Pulmonary artery endothelial cell (primary cell): ENCODE measurements at places on chromosomes 3 and 15. TPM values are rescaled to one million over a fixed set of nuclear protein-coding genes. Genes with fewer than 3 reads are reported as not detected.

FOXL2NB gene
- 0.04 TPM in 1 of 2 replicates, not detected in the other for total RNA-seq

DNA sequence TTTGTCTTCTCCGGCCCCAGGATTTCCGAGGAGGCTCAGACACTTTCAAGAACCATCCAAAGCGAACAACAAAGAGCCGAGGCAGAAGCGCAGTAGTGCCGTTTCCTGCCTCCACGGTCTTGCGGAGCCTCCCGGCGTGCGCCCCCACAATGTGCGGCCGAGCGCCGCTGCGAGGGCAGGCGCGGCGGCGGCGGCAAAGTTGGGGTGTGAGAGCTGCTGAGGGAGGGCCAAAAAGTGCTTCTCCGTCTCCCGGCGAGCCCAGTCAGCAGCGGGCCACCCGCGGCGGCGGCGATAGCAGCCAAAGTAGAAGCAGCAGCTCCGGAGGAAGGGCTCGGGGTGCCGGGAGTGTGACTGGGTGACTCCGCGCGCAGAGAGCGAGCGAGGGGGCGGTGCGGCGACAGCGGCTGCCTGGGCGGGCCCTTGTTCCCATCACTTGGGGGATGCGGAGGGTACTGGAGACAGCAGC lies 749.1 kb downstream of the ROBO1 start:
- DNase-seq = no peak

DNA sequence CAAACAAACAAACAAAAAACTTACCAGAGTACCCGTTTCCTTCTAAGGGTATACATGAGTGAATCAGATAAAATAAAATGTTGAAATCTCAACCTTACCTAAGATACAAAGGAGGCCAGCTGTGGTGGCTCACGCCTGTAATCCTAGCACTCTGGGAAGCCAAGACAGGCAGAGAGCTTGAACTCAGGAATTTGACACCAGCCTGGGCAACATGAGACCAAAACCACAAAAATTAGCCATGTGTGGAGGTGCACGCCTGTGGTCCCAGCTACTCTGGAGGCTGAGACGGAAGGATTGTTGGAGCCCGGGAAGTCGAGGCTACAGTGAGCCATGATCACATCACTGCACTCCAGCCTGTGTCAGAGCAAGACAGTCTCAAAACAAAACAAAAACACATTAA lies 11.0 kb upstream of the FAM219B start:
- no peak for DNase-seq

DNA sequence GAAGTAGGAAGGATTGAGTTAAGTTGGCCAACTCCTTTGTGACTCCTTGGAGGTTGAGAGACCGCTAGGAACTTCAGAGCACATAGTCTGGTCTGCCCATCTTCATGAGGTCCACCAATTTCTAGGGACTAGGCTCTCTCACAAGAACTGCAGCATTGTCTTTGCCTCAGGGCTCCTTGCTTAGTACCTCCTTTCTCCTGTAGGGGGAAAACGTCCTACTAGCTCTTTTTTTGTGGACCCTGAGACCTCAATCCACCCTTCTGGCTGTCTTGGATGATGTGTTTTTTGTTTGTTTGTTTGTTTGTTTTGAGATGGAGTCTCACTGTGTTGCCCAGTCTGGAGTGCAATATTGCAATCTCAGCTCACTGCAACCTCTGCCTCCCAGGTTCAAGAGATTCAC lies 21.6 kb downstream of the REC114 start:
- no peak for DNase-seq

- no peak for DNase-seq
These were observed 21.1 kb upstream of the KLHL6 start for GRCh38 chr3:183576487-183577107.
